Psoas muscle (tissue), 8 donors: ENCODE measurements at places on chromosomes 5 and 9. TPM values are rescaled to one million over a fixed set of nuclear protein-coding genes. Genes with fewer than 3 reads are reported as not detected.

DNA sequence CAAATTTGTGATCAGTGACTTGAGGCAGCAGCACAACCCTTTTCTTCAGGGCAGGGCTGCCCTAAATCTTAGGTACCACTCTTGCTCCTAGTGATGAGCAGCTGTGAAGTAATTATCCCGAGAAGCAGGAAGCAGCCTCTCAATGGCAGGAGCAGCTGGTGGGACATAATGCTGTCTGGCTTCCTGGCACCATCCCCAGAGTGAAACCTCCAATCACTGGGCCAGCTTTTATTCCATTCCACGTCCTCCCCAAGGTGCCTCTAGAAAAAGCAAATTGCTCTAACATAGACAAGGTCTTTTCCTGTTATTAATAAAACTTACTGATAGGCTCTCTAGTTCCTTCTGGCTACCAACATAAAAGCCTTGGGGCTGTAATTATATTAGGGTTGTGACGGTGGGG lies 154.0 kb downstream of the FRMD3 start:
- DNase-seq = no peak

GRCh38 chr9:126452106-126452505 lies 125.5 kb downstream of the MVB12B start:
- no peak for DNase-seq

The TMEM232 gene
- total RNA-seq = 1.2 TPM

The PCSK5 gene
- total RNA-seq = 3.7 TPM
